ENCODE measurements at places on chromosomes 12 and 14.
A peak's percentile ranks its signal among the peaks of the same experiment; 100 is the strongest.

DNA sequence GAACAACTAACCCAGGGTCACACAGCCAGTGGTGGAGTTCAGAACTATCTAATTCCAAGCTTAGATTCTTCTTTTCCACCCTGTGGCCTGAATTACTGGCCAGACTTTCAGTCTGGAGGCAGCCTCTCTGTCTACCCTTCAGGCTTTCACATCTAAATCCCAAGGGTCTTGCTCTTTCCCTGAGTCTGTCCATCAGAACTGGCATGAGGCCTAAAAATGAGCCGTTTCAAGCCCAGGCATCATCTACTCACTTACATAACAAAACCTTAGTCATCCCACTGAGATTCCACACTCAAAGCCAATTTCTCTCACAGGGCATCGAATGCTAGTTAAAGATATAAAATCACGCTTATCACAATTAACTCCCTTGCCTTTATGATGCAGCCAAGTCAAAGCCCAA is 1.3 kb upstream of the PTGDR start:
- DNase-seq: peak; percentile 60

- no peak for DNase-seq
These were observed 235.2 kb downstream of the CHST11 start for GRCh38 chr12:104691721-104692556.

DNA sequence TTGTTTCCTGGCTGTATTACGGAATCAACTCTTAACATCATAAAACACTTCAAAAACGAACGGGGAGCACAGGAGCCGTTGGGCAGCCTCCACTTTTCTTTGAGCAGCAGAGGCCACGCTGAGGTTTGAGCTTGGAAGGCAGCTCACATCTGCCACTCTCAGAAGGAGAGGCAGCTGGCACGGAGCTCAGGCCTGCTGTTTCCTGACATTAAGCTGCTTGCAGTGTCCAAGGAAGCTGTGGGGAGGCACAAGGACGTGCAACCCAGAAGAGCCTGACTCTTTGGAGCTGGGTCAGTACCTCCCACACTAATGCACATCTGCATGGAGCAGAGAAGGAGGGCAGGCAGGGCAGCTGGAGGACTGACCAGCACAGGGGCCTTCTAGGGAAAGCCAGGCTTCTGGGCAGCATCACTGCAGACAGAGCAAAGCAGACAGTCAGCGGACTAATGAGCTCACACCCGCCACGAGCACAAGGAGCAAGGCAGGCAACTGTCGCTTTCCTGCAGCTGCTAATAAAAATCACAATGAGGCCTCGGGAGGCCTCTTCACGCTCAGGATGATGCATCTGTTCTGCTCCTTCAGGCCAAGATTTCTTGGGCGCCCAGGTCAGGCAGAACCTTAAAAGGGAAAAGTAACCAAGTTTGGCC is 211.1 kb downstream of the GLT1D1 start:
- DNase-seq: no peak

DNA sequence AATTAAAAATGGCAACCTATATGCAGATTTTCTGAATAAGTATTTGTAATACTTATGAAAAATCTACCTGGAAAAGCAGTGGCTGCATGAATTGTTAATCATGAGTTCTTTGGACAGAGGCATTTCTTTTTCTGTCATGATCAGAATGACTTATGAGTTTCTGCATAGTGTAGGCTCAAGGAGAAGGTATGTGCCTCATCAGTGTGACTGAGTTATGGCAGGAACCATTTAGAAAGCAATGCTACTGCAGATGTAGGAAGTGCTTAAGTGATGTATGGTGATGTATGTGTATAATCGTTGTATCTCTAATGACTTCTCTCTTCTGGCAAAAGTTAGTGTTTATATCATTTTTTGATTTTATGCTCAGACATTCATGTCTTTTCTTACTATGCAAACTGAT is 816.4 kb upstream of the FBXO33 start:
- no peak for DNase-seq

DNA sequence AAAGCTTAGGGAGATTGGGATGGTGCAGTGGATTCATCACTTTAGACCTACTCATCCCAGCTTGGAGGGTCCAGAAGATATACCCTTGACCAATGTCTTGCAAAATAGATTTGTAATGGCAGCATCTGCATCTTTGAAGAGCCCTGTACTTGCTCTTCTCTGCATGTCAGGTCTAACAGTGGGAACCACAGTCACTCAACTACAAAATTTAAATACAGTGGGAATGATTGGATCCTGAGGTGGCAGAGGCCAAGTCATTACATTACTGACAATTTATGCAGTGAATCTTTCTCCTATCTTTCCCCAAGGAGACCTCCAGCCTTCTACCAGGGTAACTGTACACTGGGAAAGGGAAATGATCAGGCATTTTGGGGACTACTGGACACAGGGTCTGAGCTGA is 8.2 kb upstream of the RNASE9 start:
- no peak for DNase-seq

GRCh38 chr12:82213761-82214160 is 144.4 kb downstream of the CCDC59 start:
- no peak for DNase-seq

GRCh38 chr14:64868379-64868778 is 11.3 kb downstream of the SPTB start:
- DNase-seq: no peak

- no peak for DNase-seq
These were observed 37.0 kb upstream of the STXBP6 start for GRCh38 chr14:25086821-25087396.

GRCh38 chr14:36950812-36951211 is 221.6 kb downstream of the SLC25A21 start:
- no peak for DNase-seq

GRCh38 chr14:68639000-68639757 is 153.7 kb downstream of the ZFP36L1 start:
- DNase-seq: no peak

- DNase-seq: no peak
These were observed 2.6 kb downstream of the GXYLT1 start for GRCh38 chr12:42141981-42142606.

DNA sequence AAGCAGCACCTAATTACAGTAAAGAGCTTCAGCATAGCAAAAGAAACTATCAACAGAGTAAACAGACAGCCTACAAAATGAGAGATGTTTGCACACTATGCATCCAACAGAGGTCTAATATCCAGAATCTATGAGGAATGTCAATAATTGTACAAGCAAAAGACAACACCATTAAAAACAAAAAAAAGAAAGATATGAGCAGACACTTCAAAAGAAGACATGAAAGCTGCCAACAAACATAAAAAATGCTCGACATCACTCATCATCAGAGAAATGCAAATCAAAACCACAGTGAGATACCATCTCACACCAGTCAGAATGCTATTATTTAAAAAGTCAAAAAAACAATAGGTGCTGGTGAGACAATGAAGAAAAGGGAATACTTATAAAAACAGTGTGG is 273.1 kb downstream of the TMTC2 start:
- no peak for DNase-seq

GRCh38 chr12:7374423-7375144 is 69.4 kb downstream of the CD163L1 start:
- peak; percentile 11 for DNase-seq

DNA sequence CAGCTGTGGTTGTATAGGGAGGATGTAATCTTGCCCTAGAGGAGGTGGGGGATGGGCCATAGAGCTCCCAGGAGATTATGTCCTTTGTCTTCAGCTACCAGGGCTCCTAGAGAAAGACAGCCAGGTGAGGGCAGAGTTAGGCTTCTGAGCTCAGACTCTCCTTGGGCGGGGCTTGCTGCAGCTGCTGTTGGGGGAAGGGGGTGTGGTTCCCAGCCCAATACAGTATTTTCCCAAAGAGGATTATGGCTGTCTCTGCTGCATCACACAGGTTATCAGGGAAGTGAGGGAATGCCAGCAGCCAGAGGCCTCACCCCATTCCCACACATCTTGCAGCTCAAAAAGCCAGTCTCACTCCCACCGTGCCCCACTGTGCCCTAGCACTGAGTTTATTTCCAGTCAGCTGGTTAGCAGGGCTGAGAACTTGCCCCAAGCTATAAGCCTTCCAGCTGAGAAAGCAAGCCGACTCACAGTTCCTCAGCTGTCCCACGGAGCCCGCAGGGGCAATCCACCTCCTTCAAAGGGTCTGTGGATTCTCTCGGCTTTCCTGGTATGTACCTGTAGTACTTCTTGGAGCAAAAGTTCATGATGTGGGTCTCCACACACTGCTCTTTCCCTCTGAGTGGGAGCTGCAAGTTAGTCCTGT is 217.3 kb upstream of the CPNE8 start:
- DNase-seq: no peak

Data from iris pigment epithelial cell (primary cell).